ENCODE measurements at places on chromosomes 3 and 15. TPM values are rescaled to one million over a fixed set of nuclear protein-coding genes. Genes with fewer than 3 reads are reported as not detected.

A4GNT gene
- total RNA-seq: not detected

HPS3 gene
- 19.4 TPM for total RNA-seq

USP13 gene
- total RNA-seq: 6.5 TPM

FBXO40 gene
- total RNA-seq: not detected

P2RY1 gene
- under 0.01 TPM for total RNA-seq

GOLGA8N gene
- total RNA-seq: 1.9 TPM

P2RY12 gene
- not detected for total RNA-seq

TMEM212 gene
- not detected for total RNA-seq

STRIT1 gene
- not detected for total RNA-seq

LPCAT4 gene
- 17.6 TPM for total RNA-seq

SH2D7 gene
- not detected for total RNA-seq

HGD gene
- 1.6 TPM for total RNA-seq

SLC22A13 gene
- total RNA-seq: 0.16 TPM

ROPN1 gene
- not detected for total RNA-seq

EPHB1 gene
- total RNA-seq: 0.49 TPM

ARHGEF26 gene
- total RNA-seq: 4.4 TPM

NPAP1 gene
- not detected for total RNA-seq

TPRG1 gene
- total RNA-seq: not detected

SLC28A2 gene
- total RNA-seq: not detected

TAGLN3 gene
- total RNA-seq: 11.9 TPM

ACKR4 gene
- not detected for total RNA-seq

NR1I2 gene
- total RNA-seq: under 0.01 TPM
